Kidney (tissue), 22 donors: ENCODE measurements at places on chromosomes 12 and 14. TPM values are rescaled to one million over a fixed set of nuclear protein-coding genes. Genes with fewer than 3 reads are reported as not detected.

DNA sequence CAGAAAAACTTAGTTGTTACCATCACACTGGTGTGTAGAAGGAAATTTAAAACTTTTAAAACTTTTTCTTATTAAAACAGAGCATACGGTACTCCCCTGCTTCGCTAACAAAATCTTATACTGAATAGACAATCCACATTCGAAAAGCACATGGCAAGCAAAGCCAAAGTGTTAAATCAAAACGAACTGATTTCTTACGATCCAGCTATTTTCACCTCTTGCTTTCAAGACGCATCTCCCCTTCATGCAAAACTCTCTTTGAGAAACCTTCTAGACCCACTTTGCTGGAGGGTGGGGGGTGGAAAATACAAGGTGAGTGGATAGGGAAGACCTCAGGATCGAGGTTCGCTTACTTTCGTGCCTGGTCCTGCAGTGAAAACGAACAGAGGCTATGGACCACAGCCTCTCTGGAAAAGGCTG is 328 bp downstream of the INTS13 start:
- DNase-seq: no peak

GRCh38 chr14:77859934-77860570 is 60.1 kb downstream of the ADCK1 start:
- DNase-seq: no peak

DNA sequence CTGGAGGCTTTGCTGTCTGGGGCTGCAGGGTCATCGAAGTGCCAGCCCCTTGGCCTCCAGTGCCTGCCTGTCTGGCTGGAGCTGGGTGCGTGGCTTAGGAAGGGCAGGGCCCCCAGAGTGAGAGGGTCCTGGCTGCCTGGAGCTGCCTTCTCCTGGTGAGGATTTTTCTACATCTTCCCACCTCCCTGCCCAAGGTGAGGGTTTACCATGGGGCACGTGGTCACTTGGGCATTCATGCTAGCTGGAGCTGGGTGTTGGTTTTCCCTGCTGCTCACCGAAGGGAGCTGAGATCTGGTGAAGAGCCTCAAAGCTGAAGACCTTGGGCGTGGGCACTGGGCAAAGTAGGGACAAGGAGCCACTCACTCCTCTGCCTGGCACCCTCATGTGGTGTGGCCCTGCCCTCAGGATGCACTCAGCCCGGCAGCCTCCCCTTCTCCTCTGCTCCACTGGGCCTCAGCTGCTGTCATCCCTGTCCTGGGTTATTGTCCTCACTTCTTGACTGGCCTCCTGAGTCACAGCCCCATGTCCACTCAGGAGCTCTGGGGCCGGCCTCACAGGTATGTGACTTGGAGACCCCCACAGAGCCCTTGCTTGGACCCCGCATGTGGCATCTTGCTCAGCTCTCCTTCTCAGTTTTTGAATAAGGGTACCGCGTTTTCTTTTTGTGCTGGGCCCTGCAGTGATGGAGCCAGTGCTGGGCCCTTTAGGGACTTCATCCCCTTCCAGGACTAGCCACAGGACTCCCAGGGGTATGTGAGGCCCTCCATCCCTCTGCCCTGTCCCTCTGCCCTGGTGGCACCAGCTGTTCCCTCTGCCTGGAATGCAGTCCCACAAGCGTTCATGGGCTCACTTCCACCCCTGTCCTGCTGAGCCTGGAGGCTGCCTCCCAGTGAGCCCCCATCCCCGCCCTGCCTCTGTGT is 1.6 kb downstream of the CEP170B start:
- no peak for DNase-seq

- DNase-seq: peak; percentile 73
Measured at GRCh38 chr12:45615268-45615667, 114.2 kb upstream of the ARID2 start.

GRCh38 chr14:54931598-54932340 is 29.1 kb upstream of the GCH1 start:
- DNase-seq: no peak

DNA sequence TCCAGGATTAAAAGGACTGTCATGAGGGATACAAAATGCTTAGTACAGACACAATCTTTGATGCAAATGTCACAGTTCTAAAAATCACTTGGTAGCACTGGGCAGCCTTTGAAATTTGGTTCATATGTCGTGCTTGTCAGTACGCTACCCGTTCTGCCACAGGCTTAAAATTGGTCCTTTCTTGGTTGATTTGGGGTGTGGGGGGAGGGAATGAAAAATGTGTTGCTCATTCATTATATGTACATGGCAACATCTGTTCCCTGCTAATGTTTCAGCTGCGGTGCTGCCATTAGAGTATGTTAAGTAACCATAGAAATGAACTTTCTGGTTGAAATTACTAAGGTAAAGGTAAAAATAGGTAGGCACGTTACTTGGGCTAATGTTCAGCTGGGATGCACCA is 155.4 kb upstream of the ARHGAP5 start:
- DNase-seq: no peak

DNA sequence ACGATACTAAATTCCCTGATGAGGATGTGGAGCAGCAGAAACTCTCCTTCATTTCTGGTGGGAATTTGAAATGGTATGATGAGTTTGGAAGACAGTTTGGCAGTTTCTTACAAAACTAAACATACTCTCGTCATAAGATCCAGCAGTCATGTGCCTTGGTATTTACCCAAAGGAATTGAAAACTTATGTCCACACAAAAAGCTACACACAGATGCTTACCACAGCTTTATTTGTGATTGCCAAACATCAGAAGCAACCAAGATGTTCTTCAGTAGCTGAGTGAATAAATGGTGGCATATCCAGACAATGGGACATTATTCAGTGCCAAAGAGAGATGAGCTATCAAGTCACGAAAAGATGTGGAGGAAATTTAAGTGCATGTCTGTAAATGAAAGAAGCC is 10.7 kb upstream of the APOLD1 start:
- DNase-seq: no peak

GRCh38 chr12:106226884-106227640 is 20.8 kb downstream of the CKAP4 start:
- peak; percentile 81 for DNase-seq

The DPF3 gene
- 2.8 TPM for total RNA-seq

DNA sequence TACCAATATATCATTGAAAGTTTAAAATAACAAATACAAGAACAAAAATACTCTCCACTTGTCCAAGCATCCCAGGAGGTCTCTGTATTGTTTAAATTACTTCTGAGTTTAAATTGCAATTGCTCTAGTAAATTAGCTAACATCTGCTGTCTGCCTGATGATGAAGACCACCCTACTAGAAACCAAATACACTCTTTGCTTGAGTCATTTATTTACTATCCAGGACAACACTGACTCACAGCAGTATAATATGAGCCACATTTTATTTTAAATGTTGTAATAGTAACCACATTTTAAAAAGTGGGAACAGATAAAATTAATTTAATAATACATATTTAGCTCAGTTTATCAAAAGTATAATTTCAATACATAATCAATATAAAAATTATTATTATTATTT is 62.9 kb upstream of the EEA1 start:
- no peak for DNase-seq

GRCh38 chr14:99628887-99629618 is 15.9 kb upstream of the HHIPL1 start:
- DNase-seq: peak; percentile 92

The RBM23 gene
- total RNA-seq: 93.6 TPM

The ANKS1B gene
- 5.8 TPM for total RNA-seq

The MDM1 gene
- 14.1 TPM for total RNA-seq

GRCh38 chr14:80494769-80495168 is 283.5 kb upstream of the DIO2 start:
- DNase-seq: no peak

DNA sequence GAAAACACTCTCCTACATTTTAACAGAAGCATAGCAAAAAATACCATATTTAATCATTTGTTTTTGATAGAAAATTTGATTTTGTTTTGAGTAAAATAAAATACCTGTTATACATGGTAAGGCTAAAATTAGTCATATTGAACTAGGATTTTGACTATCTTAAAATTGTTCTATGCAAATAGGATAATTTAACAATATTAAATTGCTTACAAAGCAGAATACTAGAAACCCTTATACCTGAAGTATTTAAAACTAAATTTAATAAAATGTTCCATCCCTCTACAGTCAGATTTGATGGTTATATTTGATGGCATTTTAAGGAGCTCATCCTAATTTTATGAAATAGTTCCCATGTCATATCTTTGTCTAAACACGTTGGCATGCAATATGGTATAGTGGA is 323.2 kb downstream of the GPHN start:
- no peak for DNase-seq
